ENCODE measurements at places on chromosomes 7 and 10. TPM values are rescaled to one million over a fixed set of nuclear protein-coding genes. Genes with fewer than 3 reads are reported as not detected.

DNA sequence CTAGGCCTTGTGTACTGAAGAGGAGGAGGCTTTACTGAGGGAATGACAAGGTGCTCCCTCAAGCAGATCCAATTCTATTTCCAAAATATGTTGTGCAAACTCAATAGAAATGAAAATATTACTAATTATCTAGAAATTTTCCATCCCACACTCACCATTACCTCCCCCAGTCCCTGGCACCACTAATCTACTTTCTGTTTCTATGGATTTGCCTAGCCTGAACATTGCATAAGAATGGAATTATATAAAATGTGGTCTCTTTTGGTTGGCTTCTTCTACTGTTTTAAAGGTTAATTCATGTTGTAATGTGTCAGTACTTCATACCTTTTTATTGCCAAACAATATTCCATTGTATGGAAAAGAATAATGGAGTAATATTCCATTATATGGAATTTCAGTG lies 18.7 kb upstream of the NUB1 start:
- DNase-seq, result no peak

DNA sequence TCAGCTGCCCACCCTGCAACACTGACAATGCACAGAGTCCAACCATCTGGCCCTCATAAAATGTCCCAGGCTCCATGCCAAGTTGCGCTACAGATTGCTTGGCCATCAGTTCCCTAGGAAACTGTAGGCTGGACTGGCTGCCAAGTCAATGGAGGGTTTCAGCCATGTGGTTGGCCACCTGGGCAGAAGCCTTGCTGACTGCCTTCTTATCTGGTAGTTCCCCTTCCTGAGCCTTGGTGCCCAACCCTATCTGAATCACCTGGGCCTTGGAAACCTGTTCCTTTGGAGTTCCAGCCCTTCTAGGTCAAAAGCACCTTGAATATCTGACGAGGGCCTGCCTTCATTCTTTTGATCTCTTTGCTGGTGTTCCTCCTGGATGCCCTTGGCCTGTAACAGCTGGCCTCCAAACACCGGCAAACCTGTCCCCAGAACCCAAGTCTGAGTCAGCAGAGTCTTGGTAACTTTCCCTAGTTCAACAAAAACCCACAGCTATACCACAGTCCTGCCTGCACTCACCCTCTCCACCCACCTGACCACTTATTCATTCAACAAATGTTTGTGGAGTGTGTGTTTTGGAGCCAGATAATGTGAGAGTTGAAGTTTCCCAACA lies 37.4 kb upstream of the KDM7A start:
- DNase-seq, result no peak

- no peak for DNase-seq
Measured at GRCh38 chr7:149717481-149717880, 55.9 kb downstream of the ZNF467 start.

- peak; percentile 94 for DNase-seq
Measured at GRCh38 chr10:69360485-69361302, 56.0 kb downstream of the TACR2 start.

GRCh38 chr10:53579773-53580172 lies 807.2 kb upstream of the MBL2 start:
- no peak for DNase-seq

DNA sequence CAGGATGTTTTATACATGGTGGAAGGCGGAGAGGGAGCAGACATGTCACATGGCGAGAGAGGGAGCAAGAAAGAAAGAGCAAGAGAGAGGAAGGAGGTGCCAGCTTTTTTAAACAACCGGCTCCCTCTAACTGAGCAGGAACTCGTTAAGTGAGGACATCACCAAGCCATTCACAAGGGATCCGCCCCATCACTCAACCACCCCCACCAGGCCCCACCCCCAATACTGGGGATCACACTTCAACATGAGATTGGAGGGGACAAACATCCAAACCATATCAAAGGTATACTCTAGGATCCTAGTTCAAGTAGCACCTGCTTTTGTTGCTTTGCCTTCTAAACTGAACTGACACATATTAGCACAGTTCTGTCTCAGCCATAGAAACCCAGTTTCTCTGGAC lies 141.9 kb upstream of the KLF14 start:
- no peak for DNase-seq

DNA sequence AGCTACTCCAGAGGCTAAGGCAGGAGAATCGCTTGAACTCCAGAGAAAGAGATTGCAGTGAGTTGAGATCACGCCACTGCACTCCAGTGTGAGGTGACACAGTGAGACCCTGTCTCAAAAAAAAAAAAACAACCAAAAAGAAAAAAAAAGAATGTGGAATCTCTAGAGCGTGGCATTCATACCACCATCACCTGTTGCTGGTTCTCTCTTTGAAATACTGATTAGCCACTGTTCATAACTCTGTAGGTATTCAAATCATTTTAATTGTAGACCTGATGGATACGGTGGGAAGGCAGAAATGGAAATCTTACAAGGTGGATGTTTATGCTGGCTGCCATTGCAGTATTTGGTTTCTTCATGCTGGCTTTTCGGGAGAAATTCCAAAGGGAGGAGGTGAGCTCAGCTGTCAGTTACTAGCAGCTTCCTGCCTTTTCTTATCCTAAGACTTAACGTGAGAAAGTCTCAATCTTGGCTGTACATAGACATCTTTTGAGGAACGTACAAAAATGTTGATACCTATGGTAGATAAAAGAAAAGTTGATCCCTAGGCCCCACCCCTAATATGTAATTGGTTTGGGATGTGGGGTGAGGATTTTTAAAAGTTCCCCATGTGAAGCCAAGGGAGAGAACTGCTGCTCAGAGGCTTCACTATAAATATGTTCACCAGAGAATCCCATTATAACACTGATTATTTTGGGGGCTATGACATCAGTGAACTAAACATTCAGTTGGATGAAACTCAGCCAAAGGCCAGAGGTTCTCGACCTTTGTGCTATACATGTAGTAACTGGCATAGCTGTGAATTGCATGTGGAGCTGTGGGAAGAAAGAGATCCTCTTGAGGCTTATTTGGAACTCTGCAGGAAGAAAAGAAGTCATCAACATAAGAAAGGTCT lies 26.9 kb upstream of the MKLN1 start:
- DNase-seq, result no peak

DNA sequence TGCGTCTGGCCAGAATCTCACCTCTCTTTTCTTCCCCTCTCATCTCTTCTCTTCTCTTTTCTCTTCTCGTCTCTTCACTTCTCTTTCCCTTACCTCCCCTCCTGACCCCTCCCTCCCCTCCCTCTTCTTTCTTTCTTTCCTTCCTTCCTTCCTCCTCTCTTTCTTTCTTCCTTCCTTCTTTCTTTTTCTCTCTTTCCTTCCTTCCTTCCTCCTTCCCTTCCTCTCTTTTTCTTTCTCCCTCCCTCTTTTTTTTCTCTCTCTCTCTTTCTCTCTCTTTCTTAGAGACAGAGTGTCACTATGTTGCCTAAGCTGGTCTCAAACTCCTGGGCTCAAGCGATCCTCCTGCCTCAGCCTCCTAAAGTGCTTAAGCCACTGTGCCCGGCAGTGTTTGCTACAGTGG lies 4.6 kb upstream of the GTF2IRD1 start:
- DNase-seq, result no peak

- no peak for DNase-seq
Measured at GRCh38 chr10:71698737-71699136, 20.8 kb downstream of the C10orf105 start.

- no peak for DNase-seq
Measured at GRCh38 chr10:101227429-101228152, 1.7 kb downstream of the LBX1 start.

DNA sequence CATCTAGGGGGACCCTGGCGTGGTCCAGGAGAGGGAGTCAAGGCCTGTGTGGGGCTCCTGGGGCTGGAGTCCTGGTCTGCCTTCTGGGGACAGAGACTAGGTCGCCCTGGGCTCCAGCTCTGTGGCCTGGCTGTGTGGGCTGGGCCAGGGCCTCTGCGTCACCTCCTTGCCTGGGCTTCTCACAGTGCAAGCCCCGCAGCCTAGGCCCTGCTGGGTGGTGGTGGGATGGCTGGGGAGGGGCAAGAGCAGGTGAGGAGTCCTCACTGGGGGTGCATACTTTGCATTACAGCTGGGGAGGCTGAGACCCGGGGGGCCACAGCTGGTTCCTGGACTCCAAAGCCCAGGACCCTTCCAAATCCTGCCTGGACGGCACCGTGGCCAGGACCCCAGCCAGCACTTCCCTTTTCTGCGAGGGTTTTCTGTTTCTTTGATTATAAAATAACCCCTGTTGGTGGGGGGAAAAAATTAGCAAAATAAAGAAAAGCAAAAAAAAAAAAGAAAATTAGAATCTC lies 23.5 kb downstream of the PWWP2B start:
- DNase-seq, result no peak

DNA sequence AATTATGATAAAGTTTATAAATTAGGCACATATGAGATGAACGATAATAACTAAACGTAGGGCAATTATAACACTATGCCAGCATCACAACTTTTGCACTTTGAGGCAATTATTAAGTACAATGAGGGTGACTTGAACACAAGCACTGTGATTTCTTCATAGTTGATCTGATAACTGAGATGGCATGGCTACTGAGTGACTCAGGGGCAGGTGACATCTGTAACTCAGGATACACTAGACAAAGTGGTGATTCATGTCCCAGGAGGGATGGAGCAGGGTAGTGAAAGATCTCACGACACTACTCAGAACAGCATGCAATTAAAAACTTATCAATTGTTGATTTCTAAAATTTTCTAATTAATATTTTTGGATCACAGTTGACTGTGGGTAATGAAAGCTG lies 98.3 kb upstream of the ARHGAP21 start:
- DNase-seq, result peak; percentile 85

DNA sequence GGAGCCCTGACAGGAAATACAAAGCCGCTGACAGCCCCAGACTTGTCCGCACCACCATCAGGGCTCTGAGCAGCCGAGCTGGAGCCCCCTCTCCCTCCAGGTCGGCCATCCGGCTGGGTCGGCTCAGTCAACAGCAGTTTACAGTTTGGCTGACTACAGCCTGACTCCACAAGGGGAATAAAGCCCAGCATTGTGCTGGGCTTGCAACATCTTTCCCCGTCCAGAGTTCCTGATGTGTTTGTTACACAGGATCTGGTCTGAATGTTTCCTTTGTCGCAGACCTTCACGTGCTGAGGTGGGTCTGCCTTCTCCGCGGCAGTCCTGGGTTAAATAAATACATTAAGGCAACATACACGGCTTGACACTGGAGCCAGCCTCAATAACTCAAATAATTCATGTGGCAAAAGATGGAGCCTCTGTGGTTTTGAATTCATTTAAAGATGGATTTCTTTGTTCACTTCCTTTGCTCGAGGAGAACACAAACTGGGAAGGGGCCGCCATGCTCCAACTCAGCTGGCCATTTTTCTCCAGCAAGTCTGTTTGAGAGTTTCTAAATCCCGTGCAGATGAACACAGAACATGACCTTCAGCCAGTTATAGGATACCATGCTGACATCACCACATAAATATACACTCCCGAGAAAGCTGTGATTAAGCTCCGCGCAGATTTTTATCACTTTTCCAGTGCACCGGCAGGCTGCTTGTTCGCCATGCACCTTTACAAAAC lies 192.1 kb downstream of the WDR11 start:
- no peak for DNase-seq

DNA sequence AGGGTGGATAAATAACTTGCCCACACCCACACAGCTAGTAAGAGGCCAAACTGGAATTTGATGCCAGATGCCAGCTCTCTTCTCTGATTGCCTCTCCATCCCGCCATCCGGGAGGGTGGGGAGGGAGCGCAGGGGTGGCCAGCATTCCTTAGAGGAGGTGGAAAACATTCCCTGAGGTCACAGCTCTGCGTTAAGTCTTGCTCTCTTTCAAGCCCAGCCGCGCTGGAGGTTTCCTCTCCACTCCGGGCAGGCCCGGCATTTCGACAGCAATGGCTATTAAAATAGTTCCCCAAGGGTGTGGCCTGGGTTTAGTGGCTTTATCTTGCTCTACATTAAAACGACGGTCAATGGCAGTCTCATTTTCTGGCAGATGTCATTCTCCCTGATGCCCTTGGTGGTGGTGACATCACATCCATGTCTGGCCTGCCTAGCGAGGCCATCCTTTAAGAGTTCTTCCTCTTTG lies 16.1 kb upstream of the C10orf71 start:
- no peak for DNase-seq

DNA sequence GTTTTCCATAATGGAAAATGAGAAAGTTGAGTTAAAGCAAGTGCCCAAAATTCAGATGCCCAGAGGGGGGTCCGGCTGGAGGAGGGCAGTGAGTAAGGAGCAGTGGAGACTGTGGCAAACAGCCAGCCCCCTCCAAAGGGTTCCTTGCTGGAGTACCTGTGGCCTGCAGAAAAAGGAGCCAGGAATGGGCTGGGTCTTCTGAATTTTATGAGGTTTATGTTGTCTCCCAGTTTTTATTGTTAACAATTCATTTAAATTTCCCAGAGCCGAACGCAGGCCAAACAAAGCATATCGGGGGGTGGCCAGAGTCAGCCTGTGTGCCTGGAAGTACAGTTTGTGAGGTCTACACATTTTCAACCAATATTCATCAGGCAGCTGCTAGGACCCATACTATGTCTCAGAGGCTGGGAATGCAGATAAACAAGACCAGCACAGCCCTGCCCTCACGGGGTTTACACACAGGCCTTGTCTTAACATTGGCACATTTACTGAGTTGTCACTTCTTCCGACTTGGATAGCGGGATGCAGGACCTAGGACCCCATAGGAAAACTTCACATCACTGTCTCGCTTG lies 12.9 kb upstream of the CSGALNACT2 start:
- DNase-seq, result no peak

GRCh38 chr7:123285076-123285700 lies 85.4 kb upstream of the SLC13A1 start:
- no peak for DNase-seq

DNA sequence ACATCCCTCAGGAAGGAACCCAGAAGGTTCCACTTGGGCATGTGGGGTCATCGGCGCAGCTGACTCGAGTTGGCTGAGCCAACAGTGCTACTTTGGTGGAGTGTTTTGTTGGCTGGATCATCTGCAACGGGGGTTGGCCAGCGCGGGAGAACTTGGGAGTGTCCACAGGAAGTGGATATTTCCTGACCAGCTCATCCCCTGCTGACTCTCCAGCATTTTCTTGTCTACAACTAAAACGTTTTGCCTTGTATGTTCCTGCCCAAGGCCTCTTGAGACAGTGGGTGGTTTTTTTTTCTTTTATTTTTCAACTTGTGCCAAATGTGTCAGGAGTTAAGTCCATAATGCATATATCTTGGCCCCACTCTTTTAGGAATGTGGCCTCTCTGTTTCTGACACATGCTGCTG lies 208.6 kb downstream of the ZNF365 start:
- no peak for DNase-seq

GRCh38 chr10:28250782-28251181 lies 52.1 kb downstream of the MPP7 start:
- no peak for DNase-seq

GRCh38 chr10:70034232-70034631 lies 18.4 kb upstream of the MACROH2A2 start:
- no peak for DNase-seq

GRCh38 chr7:22726907-22727713 lies at the start of gene IL6:
Gene IL6 (plus strand): TSS chr7:22727200. CDS start chr7:22727263, 63 bp downstream.
- peak; percentile 89 for DNase-seq

The INHBA gene
- total RNA-seq, result 17.3 TPM

The C10orf95 gene
- 1.4 TPM for total RNA-seq

The AP4M1 gene
- total RNA-seq, result 26.2 TPM

The OR2A12 gene
- not detected for total RNA-seq

The ADCYAP1R1 gene
- not detected for total RNA-seq

The KLHDC10 gene
- 46.4 TPM for total RNA-seq

The NPY gene
- not detected for total RNA-seq

The LIPN gene
- not detected for total RNA-seq
